Cortex of kidney (tissue), 1 donor: ENCODE measurements at places on chromosomes 13 and 19.

- DNase-seq: no peak
Measured at GRCh38 chr13:64054321-64054720, 2638.7 kb upstream of the PCDH20 start.

DNA sequence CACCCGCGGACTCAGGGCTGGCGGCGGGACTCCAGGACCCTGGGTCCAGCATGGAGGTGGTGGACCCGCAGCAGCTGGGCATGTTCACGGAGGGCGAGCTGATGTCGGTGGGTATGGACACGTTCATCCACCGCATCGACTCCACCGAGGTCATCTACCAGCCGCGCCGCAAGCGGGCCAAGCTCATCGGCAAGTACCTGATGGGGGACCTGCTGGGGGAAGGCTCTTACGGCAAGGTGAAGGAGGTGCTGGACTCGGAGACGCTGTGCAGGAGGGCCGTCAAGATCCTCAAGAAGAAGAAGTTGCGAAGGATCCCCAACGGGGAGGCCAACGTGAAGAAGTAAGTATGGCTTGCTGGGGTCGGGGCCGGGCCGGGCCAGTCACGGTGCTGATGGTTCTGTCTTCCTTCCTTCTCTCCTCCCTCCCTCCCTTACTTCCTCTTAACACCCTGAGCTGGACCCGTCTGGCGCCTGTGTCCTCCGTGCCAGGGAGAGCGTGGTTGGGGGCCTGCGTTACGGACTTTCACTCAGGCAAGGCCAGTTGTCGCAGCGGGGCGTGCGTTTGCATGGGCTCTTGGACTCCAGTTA is 1.4 kb downstream of the STK11 start:
- no peak for DNase-seq

DNA sequence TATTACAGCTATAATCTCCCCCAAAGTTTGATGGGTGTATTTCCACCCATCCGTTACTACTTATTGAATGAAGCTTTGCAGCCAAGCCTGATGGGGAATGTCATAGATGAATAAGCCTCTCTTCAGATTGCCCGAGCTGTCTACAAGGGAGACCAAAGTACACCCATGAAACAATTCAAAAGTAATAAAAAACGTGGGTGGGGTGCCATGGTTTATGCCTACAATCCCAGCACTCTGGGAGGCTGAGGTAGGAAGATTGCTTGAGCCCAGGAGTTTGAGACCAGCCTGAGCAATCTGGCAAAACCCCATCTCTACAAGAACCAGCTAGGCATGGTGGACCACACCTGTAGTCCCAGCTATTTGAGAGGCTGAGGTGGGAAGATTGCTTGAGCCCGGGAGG is 419.2 kb downstream of the FGF9 start:
- no peak for DNase-seq

DNA sequence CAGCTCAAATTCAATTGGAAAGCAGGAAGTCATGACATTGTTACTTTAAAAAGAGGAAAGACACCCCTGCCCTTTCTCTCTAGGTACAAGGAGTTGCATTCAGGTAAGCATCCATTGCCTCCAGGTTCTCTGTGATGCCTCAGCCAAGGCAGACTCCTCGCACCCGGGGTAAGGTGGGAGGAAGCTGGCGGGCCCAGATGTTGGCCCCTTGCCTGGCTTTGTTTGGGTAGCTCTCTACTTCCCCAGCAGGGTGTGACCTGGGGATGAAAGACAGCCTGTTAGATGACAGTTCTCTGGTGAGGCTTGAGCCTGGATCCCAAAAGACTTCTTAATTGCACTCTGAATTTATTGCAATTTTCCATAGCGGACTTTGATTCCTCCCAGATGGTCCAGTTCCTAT is 25.6 kb downstream of the SHISA2 start:
- no peak for DNase-seq
